Calu3 (cell line): ENCODE measurements at places on chromosomes 1 and 21. TPM values are rescaled to one million over a fixed set of nuclear protein-coding genes. Genes with fewer than 3 reads are reported as not detected.

The UBAP2L gene
- 245 and 250 TPM in 2 replicates for total RNA-seq

The PRELP gene
- total RNA-seq = not detected in 2 replicates

The FCRL5 gene
- total RNA-seq = not detected in 2 replicates

The MED8 gene
- 31.1 and 32.8 TPM in 2 replicates for total RNA-seq

The MYCL gene
- total RNA-seq = 0.59 and 0.78 TPM in 2 replicates

The PYHIN1 gene
- 0.98 TPM in 1 of 2 replicates, not detected in the other for total RNA-seq

The TMEM200B gene
- 0.15 TPM in 1 of 2 replicates, not detected in the other for total RNA-seq

The F11R gene
- total RNA-seq = 157 and 173 TPM in 2 replicates

The TMEM63A gene
- 253 and 303 TPM in 2 replicates for total RNA-seq

The MAN1C1 gene
- total RNA-seq = 0.14 and 0.37 TPM in 2 replicates

The MPZ gene
- 0.37 and 0.47 TPM in 2 replicates for total RNA-seq

The ATP6V1G3 gene
- not detected in 2 replicates for total RNA-seq

The FGR gene
- not detected in 2 replicates for total RNA-seq

The SLC35F3 gene
- 0.54 and 0.66 TPM in 2 replicates for total RNA-seq

The LYPD8 gene
- total RNA-seq = not detected in 2 replicates

The HES5 gene
- not detected in 2 replicates for total RNA-seq

The GNPAT gene
- total RNA-seq = 44.5 and 52.7 TPM in 2 replicates

The OLIG2 gene
- total RNA-seq = not detected in 2 replicates

The UBXN10 gene
- 0.33 and 0.37 TPM in 2 replicates for total RNA-seq

The TEDDM1 gene
- not detected in 2 replicates for total RNA-seq

The NOL9 gene
- 27.2 and 30.4 TPM in 2 replicates for total RNA-seq

The VWA5B1 gene
- total RNA-seq = not detected in 2 replicates

The SLC44A5 gene
- total RNA-seq = 5.0 and 5.8 TPM in 2 replicates

The RSPO1 gene
- not detected in 2 replicates for total RNA-seq

The CHRNB2 gene
- 0.07 and 0.22 TPM in 2 replicates for total RNA-seq

The SOX13 gene
- 21.8 and 27.9 TPM in 2 replicates for total RNA-seq

The TSPEAR gene
- total RNA-seq = not detected in 2 replicates

The HNRNPU gene
- total RNA-seq = 418 and 453 TPM in 2 replicates

The CTSK gene
- 5.5 and 5.9 TPM in 2 replicates for total RNA-seq

The DYRK3 gene
- 7.6 and 8.0 TPM in 2 replicates for total RNA-seq

The RGS13 gene
- total RNA-seq = not detected in 2 replicates

The TRIM17 gene
- total RNA-seq = 2.3 and 3.8 TPM in 2 replicates
